NCI-H2029 (cell line): ENCODE measurements at places on chromosomes 7 and 10.
A peak's percentile ranks its signal among the peaks of the same experiment; 100 is the strongest.

- no peak for DNase-seq
Observed at GRCh38 chr10:125881192-125881591, at the start of gene DHX32. Gene DHX32, minus strand, starts transcription at chr10:125881292. Its CDS starts 468 bp downstream, at chr10:125880824.

DNA sequence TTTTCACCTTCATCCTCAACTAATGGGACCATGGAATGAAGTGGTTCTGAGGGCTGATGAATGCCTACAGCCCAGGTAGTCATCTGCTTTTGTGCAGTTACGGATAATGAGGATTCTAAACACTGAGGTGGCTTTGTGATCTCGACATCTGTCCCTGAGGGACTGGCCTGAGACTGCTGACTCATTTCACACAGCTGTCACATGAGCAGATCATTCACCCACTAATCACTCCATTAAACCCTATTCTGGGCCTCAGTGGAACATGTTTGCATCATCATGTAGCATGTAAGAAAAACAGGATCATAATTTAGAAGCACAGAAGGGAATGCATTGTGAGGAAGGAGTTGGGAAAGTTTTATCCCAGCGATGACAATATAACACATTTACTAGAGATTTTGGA lies 79.4 kb upstream of the FEZF1 start:
- DNase-seq, result no peak

DNA sequence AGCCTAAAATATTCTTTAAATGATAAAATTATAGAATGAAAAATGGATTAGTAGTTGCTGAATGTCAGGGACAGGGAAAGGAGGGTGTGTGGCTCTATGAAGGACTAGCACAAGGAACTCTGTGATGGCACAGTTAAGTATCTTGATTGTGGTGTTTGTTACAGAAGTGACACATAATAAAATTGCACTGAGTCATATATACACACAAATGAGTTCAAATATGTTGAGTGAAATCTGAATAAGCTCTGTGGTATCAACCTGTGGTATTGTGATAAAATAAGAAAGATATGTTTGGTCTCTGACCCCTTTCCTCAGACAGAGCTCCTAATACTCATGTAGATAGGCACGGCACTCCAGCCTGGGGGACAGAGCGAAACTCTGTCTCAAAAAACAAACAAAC lies 181.5 kb upstream of the TRIM24 start:
- DNase-seq, result no peak

DNA sequence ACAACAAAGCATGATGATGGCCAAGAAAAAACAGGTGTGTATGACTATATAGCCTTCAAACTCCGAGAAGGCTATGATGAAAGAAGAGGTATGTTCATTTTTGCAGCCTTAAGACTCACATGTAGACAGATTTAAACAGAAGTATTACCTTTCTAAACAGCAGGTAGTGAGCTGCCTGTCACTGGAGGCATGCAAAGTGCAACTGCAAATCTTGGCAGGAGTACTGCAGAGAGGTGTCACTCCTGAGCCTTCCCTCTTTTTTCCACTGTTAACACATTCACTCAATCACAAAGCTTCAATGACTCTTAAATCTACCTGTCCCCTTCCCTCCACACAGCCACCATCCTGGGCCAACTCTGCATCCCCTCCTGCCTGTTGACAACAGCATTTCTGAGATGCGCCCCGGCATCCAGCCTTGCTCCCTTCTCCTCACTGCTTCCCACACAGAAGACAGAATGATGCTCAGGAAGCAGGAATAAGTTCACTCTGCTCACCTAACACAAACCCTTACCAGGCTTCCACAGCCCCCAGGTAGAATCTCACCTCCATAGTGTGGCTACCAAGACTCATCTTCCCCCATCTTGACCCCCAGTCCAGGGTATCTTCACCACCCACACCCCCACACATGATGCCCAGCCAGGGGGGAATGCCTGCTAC lies 161.9 kb upstream of the ZMIZ1 start:
- DNase-seq, result no peak

- no peak for DNase-seq
Observed at GRCh38 chr7:155489862-155490696, 32.1 kb downstream of the EN2 start.

DNA sequence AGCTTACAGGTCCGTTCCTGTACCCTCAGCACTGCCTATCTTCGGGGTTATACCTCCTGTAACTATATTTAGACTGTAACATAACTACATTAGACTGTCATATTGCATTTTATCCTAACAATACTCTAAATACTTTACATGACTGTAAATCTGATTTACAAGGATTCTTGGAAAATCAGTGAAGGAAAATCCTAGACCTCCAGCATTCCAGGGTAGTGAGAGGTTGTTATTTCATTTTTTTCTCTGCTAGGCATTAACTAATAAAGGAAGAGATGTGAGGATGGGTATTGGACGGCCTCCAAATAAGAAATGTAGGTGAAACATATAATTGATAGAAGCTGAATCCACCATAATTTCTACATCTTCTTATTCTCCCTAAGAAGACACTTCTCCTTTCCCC lies 569.4 kb downstream of the CALN1 start:
- no peak for DNase-seq

DNA sequence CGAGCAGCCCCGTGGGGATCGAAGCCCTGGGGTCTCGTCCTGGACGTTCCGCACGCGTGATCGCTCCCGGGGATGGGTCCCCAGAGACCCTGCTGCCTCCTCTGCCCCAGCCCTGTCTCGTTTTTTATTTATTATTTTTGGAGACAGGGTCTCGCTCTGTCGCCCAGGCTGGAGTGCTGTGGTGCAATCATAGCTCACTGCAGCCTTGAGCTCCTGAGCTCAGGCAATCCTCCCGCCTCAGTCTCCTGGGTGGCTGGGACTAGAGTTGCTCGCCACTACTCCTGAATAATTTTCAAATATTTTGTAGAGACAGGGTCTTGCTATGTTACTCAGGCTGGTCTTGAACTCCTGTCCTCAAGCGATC lies 319 bp upstream of the STX1A start:
- DNase-seq, result no peak

GRCh38 chr10:6275022-6275997 lies 72.6 kb downstream of the PFKFB3 start:
- DNase-seq, result no peak

GRCh38 chr7:107045980-107046379 lies 1.5 kb downstream of the PRKAR2B start:
- DNase-seq, result peak; percentile 12

DNA sequence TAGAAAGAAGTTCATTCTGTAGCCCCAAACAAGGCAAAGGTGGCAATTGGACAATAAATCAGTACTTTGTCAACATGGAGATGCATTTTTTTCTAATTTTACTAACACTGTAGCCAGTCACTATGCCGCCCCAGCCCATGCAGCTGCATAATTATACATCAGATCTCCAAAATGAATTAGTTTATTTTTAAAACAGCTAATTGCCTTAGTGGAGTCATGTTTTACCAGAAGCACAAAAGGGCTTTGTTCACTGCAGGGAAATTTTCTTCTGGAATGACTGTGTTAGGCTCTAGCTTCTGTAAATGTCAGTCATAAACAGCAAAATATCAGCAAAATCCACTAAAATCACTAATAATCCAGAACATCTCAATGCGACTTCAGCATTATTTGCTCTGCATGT lies 20.1 kb upstream of the HDAC9 start:
- DNase-seq, result no peak

DNA sequence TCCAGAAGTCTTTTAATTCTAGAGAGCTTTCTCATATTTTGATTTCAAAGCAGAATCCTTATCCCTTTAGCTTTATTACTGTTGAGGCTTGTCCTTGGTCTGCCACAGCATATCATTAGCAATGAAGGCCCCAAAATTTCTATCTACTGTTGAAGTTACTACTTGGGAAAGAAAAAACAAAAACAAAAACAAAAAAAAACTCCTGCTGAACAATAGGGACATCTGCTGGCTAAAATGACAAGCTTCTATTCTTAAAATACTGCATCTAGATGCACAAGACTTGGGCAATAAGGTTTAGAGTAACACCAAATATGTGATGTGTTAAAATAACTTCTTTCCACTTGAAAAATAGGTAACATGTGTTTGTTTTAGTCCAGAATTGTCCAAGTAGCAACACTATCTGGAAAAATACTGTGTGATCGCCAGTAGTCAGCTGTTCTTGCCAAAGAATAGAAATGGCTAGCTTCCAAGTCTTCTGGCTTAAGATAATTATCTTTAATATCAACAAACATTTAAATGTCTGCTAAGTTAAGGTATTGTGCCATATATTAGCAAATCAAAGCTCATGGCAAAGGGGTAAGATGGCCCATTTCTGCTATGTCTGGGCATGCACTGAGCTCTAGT lies 3.8 kb upstream of the DMTF1 start:
- DNase-seq, result no peak

GRCh38 chr10:26780793-26781601 lies 79.8 kb downstream of the ABI1 start:
- no peak for DNase-seq

DNA sequence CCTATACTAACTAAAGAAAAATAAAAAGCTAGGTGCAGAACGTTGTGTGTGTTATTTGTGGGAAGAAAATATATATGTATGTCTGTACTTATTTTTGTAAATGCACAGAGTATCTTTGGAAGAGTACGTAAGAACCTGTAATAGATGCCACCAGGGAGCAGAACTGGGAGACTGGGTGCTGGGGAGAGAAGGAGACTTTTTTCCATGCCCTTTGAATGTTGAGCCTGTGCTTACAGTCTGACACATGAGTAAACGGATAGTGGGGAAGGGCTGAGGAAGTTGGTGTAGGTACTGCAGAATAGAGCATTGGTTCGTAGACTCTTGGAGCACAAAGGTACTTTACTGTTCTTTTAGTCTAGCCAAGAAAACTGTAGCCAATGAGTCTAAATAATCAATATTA lies 1.3 kb upstream of the SCRN1 start:
- no peak for DNase-seq

DNA sequence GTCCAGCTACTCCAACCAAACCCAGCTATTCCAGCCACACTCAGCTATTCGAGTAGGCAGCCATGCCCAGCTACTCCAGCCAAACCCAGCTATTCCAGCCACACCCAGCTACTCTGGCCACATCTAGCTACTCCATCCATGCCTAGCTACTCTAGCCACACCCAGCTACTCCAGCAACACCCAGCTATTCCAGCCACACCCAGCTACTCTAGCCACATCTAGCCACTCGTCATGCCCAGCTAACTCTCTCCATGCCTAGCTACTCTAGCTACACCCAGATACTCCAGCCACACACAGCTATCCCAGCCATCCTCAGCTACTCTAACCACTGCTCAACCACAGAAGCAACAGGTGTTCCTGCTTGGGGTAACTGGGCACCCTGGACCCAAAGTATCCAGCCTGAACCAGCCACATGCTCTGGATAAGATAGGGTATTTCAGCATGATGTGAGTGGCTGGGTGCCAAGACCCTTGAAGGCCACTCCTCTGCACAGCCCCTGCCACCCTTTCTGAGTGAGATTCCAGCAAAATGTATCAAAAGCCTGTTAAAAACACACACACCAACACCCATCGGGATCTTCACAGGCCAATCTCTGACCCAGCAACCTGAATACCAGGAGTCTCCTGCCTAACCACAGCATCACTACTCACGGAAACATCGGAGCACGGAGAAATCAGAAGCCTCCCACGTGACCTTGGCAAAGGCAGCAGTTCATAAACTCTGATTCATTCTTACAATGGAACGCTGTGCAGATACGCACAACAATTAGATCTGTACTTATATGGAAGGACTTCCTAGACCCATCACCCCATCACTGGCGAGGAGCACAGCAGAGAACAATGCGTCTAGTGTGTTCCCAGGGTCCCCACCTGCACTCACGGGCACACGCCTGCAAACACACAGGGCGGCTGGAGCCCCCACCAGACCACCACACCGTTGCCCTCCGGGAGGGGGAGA lies 51.8 kb upstream of the DNAAF5 start:
- DNase-seq, result no peak

- DNase-seq, result no peak
Observed at GRCh38 chr7:127751490-127752448, 99.8 kb downstream of the SND1 start.

- no peak for DNase-seq
Observed at GRCh38 chr10:21907436-21907835, 96.1 kb downstream of the DNAJC1 start.

- DNase-seq, result no peak
Observed at GRCh38 chr10:17651896-17652295, 7.9 kb downstream of the STAM start.
